GM23338 (cell line): ENCODE measurements at places on chromosomes 7 and 10. TPM values are rescaled to one million over a fixed set of nuclear protein-coding genes. Genes with fewer than 3 reads are reported as not detected.

ADAP1 gene
- total RNA-seq: 4.3 and 9.6 TPM in 2 replicates

DNA sequence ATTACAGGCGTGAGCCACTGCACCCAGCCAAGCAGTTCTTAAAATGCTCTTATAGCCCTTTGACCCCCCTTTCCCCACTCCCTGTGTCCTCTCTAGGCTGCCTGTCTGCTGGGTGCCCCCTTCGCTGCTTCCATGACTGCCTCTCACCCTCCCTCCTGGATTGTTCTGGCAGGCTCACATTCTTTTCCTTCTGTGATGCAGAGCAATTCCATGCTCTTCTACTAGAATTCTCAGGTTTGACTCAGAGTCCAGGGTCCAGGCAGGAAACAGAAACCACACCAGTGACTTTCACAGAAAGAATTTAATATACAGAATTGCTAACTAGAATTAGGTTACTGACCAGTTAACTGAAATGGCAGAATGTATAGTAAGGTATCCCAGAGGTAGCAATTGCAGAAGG is 244.8 kb downstream of the BAMBI start:
- H3K4me3 ChIP-seq: no peak overlapping the region
- H3K27ac ChIP-seq: no peak overlapping the region
- DNase-seq: peak; percentile 43
- H3K36me3 ChIP-seq: no peaks in the 10 kb centered on the region
- no peaks in the 10 kb centered on the region; the same call in 1 of the 2 replicates for H3K4me1 ChIP-seq
- H3K27me3 ChIP-seq: no peaks in the 10 kb centered on the region

- H3K4me1 ChIP-seq: no peaks in the 10 kb centered on the region
- no peak for DNase-seq
- no peak overlapping the region for H3K4me3 ChIP-seq
- H3K36me3 ChIP-seq: no peaks in the 10 kb centered on the region
- no peaks in the 10 kb centered on the region for H3K27me3 ChIP-seq
These were observed 7.2 kb downstream of the ADAMTS14 start for GRCh38 chr10:70679498-70679897.

DNA sequence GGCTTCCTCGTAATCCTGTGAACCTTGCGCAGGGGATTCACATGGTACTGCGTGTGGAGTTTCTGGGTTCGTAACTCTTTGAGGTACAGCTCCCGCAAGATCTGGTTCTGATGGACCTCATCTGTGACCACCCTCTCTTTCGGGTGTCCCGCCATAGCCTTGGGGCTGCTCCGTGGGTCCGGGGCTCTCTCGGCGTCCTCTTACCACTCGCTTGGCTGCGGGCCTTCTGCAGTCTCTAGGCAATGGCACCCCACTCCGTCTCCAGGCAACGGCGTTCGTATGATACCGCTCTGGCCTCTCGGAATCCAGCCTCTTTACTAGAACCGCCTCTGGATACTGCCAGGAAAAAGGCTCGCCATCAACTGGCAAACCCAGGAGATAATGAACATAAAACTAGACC is 54.7 kb upstream of the AMPH start:
- no peak overlapping the region for H3K4me3 ChIP-seq
- H3K27me3 ChIP-seq: no peaks in the 10 kb centered on the region
- H3K27ac ChIP-seq: no peak overlapping the region
- no peak for DNase-seq

GIMAP4 gene
- total RNA-seq: not detected in 2 replicates

ASB15 gene
- total RNA-seq: not detected in 2 replicates

DNA sequence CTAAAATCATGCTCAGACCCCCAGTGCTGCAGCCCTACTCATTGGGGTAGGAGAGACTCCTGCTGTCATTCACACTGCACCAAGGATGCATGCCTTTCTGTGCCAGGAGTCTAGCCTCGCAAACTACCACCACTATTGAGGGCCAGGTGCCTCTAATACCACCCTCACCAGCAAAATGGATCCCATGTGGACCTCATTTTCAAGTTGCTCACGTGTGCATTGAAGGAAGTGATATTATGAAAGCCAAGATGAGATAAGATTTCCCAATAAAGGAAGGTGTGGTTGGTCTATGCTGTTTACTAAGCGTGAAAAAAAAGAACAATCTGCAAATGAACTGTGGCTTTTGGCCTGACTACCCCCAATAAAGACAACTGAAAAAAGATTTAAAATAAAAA is 7.2 kb upstream of the LAMTOR4 start:
- no peak overlapping the region for H3K4me3 ChIP-seq
- H3K27ac ChIP-seq: no peak overlapping the region
- no peaks in the 10 kb centered on the region for H3K36me3 ChIP-seq
- H3K27me3 ChIP-seq: no peaks in the 10 kb centered on the region
- no peak for DNase-seq

GRCh38 chr7:24880886-24881285 is 99.1 kb downstream of the OSBPL3 start:
- no peak for DNase-seq
- no peak overlapping the region for H3K4me3 ChIP-seq
- H3K36me3 ChIP-seq: no peaks in the 10 kb centered on the region
- H3K27me3 ChIP-seq: no peaks in the 10 kb centered on the region
- H3K4me1 ChIP-seq: peaks cover 45% of the 10 kb centered on the region
- H3K27ac ChIP-seq: no peak overlapping the region

AKR1C8 gene
- not detected in 2 replicates for total RNA-seq

- H3K4me1 ChIP-seq: peaks cover 7% of the 10 kb centered on the region
- H3K27ac ChIP-seq: no peak overlapping the region
- no peak for DNase-seq
- H3K36me3 ChIP-seq: no peaks in the 10 kb centered on the region
- no peaks in the 10 kb centered on the region for H3K27me3 ChIP-seq
These were observed 41.8 kb upstream of the FAM133B start for GRCh38 chr7:92631850-92632487.

GIMAP5 gene
- total RNA-seq: not detected in 2 replicates

PAPSS2 gene
- 17.1 and 19.6 TPM in 2 replicates for total RNA-seq

- no peaks in the 10 kb centered on the region for H3K27me3 ChIP-seq
- H3K4me1 ChIP-seq: no peaks in the 10 kb centered on the region
- no peak overlapping the region for H3K27ac ChIP-seq
- H3K36me3 ChIP-seq: no peaks in the 10 kb centered on the region
- DNase-seq: no peak
These were observed 48.8 kb upstream of the CHST15 start for GRCh38 chr10:124142006-124142739.

HOXA7 gene
- total RNA-seq: not detected in 2 replicates

SSC4D gene
- total RNA-seq: 11.4 and 12.7 TPM in 2 replicates

CEP55 gene
- total RNA-seq: 15.0 and 22.4 TPM in 2 replicates
